ENCODE measurements at places on chromosomes 3 and 15.

- no peak for DNase-seq
Observed at GRCh38 chr3:52019352-52020080, 23.8 kb upstream of the RPL29 start.

DNA sequence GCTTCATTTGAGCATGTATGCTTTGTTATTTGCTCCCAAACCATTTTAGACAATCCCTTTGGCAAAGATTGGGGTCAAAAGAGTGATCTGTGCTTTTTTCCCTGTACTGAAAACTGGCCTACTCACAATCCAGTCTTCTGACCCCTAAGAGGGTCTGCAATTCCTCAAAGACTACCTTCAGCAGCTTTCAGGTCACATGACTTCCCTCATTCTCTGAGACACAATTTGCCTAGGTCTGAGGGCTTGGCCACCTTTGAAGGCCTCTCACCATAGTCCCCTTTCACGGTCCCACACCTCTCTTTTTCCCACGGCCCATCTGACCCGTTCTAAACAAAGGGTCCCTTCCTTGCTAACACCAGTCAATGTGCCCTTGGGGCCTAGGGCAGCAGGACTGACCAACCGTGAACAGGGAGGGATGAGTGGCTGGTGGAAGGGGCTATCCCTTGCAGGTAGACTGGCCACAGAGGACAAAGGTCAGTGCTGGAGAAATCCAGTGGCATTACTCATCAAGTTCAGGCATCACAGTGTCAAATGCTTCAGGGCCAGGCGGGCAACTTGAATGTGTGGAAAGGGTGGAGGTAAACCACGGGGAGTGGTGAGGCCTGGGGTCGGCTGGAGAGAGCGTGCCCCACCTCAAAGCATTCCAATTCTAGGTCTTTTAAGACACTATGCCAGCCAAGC, 10.8 kb downstream of the RASL12 start:
- no peak for DNase-seq

GRCh38 chr3:172185907-172186306, 146.5 kb downstream of the FNDC3B start:
- DNase-seq, result no peak

DNA sequence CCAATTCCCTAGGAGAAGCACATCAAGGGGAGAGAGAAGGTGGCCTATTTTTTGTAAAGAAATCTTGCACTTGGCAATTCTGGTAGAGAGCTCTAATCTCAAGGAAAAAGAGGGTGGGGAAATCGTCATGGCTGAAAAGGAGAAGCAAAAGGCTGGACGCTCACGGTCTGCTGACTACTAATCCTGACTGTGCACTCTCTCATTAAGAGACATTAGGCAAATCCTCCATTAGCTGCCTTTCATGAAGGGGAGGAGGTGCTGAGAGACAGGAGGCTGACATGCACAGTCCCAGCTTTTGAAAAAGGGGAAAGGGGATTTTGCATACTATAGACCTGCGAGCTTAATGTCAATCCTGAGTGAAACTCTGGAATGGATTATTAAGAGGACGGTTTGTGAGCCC, 170.0 kb downstream of the NR2F2 start:
- no peak for DNase-seq

GRCh38 chr3:178393824-178394223, 142.4 kb upstream of the KCNMB2 start:
- no peak for DNase-seq

GRCh38 chr15:92711457-92711831, 55.9 kb upstream of the FAM174B start:
- no peak for DNase-seq

DNA sequence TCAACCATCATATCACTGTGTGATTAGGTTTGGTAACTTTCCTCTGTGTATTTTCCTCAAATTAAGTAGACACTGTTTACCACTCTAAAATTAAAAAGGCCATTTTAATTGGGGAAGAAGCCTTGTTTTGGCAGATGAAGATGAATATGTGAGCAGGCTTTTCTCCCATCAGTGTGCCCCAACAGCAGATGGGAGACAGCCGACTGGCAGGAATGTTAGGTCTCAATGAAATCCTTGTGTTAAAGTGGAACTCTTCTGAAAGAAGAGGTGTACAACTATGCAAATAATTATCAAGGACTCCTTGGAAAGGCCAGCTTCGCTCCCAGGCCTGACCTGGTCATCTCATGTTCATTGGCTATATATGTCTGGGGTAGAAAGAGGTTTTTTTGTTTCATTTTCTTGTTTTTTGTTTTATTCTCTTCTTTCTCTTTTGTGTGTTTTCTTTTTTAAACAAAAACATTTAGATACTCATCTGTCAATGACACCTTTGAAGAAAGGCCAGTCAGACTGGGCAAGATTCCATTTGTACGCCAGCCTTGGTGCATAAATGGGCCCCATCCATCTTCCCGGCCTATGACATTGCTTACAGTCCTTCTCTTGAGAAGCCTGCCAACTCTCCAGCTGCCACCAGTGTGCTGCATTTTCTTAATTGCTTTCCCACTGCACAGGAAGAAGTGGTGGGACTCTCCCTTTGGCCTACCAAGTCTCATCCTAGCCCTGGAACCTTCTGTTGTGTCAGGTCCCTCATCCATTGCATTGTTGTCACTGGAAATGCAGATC, 25.8 kb downstream of the LRTM1 start:
- DNase-seq, result no peak

DNA sequence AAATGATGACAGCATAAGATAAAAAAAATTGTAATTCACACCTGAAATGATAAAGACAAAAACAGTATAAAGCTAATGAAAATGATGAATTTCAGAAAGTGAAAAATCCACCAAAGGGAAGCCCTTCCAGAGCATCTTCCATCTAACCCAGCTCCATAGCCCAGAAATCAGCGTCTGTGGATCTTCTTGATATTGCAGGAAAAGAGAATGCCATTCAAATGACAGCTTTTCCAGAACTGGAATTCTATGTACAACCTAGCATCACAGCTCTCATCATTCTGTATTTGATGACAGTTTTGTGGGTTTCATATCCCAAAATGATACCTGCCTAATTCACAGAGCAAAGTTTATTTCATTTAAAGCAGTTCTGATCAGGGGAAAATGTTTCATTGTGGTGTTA, 267.3 kb downstream of the FHIT start:
- DNase-seq, result no peak

DNA sequence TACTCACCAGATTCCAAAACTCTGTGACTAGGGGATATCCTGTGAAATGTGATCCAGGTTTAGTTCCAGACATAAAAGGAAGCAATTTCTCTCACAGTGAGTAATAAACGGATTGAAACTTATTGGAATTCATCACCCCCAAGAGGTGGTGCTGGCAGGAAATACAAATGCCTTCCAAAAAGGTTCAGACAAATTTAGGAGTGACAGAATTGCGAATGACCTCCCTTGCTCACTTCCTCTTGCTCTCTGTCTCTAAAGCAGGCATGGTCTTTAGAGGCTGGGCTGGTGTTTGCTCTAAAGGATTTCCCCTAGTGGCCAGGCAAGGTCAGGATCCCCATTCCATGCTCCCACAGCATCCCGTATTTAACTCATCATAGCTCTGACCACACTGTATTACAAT, 449.4 kb upstream of the PPP2R3A start:
- no peak for DNase-seq

DNA sequence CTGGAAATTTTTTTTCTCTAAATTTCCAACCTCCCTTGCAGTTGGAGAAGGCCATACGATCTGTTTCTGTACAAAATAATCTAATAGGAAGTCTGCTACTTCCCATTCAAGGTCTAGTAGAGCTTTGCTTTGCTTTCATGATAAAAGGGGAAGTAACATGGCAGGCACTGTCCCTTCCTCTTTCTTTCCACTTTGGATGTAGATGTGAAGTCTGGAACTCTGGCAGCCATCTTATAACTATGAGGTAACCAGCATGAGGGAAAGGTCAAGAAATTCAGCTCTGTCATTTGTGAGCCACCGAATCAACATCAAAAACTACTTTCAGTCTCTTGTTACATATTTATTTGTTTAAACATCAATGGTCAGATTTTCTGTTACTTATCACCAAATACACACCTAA, 156.3 kb downstream of the MTHFS start:
- DNase-seq, result no peak

- no peak for DNase-seq
Observed at GRCh38 chr15:72923289-72923688, 129.0 kb upstream of the NEO1 start.

DNA sequence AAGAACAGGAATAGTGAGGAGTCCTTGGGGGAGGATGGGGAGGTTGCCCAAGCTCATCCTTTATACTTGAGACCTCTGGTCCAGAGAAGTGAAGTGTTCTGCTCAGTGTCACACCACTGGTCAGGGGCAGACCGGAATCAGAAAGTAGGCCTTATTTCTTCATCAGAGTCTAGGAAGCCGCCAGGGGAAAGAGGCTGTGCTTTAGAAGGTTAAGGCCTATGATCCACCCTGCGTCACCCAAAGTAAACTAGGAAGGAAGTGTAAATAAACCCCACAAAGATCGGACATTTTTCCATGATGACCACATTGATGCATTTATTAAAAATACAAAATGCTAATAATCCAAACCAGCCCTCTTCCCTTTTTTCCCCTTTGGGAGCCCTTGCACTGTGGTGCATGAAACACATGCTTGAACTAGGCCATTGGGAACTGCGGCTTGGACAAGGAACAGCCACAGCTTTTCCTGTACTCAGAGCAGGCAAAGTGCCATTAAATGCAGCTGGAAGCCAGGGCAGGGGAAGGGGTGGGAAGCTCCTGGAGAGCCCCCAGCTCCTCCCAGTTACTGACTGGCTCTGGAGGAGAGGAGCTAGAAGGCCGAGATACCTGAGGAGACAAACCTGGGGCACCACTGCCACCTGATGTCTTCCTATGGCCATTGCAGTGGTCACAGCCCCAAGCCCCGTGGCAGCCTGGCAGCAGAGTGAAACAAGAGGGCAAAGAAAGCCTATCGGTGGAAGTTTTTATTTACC, 37.0 kb downstream of the CDC25A start:
- DNase-seq, result peak; percentile 76

GRCh38 chr3:50381383-50381782, 22.1 kb upstream of the TMEM115 start:
- DNase-seq, result no peak

DNA sequence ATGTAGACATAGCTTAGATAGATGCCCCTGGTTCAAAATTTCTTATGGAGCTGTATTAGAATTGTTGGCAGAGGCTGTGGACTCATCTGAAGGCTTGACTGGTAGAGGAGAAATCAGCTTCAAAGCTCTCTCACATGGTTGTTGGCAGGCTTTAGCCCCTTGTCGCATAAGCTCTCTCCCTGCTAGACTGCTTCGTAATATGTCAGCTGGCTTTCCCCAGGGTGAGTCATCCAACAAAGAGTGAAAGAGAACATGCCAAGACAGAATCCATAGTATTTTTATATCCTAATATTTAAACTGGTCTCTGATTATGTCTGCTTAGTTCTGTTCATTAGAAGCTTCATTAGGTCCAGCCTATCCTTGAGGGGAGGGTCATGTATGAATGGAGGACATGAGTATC, 427.4 kb upstream of the NAALADL2 start:
- no peak for DNase-seq

DNA sequence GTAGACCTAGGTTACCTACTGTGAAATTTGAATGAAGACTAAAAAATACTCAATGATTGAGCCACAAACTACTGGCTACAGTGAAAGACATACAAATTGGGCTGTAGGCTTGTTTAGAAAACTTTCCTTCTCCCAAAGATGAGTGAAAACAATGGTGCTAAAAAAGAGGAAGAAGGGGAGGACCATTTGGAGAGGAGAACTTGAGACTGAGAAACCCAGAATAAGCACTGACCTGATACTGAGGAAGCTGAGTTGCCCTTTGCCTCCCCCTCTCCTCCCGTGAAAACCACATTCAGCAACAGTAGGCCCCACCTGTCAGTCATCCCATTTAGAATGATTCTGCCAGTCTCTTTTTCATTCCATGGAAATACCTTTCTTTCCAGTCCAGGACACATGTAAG, 484.0 kb upstream of the TGFBR2 start:
- DNase-seq, result no peak

GRCh38 chr3:42705058-42705767, 2.6 kb upstream of the HHATL start:
- DNase-seq, result no peak

- DNase-seq, result no peak
Observed at GRCh38 chr15:83695901-83696425, 42.0 kb downstream of the ADAMTSL3 start.

DNA sequence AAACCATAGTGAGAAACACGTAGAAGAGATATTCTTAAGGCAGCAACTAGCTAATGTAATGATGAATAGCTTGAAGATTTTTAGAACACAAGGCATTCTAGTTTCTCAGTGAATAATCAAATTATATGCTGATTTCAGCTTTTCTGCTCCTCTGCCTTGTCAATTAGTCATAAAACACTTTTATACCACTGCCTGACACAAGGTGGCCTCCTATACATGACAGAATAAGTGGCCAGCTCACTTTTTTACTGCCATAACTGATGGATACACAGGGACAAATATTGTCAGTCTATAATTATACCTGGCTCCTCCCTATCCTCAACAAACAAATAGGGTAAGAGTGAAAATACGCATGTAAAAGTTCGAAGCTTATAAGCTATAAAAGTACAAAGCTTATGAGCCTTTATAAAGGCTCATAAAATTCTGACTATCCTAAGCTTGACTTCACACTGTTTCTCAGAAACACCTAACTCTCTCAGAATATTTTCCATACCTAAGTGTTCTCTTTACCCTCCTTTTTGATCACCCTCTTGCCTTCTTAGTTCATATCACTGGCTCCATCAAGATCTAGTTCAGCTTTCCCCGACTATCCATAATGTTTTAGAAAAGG, 81.6 kb downstream of the HERC1 start:
- peak; percentile 40 for DNase-seq

- DNase-seq, result no peak
Observed at GRCh38 chr3:134937256-134938028, 142.4 kb downstream of the EPHB1 start.

DNA sequence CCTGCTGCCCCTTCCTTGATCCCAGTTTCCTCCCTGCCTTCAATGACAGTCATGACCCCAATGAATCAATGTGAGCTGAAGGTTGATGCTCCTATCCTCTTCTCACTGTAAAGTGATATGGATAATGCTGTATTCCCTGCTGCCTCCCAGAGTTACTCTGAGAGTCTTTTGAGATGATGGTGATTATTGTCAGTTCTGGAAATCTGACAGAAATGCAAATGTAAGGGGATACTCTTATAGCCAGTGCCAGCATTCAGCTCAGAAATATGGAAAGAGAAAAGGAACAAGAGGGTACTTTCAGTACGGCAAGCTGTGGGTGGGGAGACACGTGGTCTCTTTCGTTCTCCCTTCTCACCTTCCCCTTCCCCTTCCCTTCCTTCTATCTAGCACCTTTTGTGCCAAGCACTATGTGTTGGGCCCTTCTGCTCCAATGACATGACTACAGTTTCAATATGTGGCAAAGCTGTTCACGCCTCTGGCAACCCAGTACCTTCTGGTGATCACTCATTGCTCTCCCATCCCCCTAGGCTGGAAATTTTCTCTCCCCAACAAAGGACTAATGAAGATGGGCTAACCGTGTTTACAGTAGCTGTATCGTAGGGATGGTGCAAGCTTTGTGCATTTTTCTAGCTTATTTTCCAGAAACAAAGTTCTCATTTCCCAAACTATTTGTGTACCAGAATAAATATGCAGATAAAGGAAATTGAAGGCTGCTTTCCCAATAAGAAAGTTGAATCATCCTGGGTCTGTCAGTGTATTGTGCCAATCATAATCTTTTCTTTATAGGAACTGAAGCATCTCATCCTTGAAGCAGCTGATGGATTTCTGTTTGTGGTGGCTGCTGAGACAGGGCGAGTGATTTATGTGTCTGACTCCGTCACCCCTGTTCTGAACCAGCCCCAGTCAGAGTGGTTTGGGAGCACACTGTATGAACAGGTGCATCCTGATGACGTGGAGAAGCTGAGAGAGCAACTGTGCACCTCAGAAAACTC, 70.3 kb downstream of the ARNT2 start:
- DNase-seq, result no peak
